ENCODE measurements at places on chromosomes 1 and 21. TPM values are rescaled to one million over a fixed set of nuclear protein-coding genes. Genes with fewer than 3 reads are reported as not detected.

The ADGRB2 gene
- polyA plus RNA-seq: 142 TPM

The DISP1 gene
- polyA plus RNA-seq: 6.9 TPM

The TNFRSF4 gene
- polyA plus RNA-seq: 1.2 TPM

The PSRC1 gene
- polyA plus RNA-seq: 36.9 TPM

The ZNF593 gene
- 21.1 TPM for polyA plus RNA-seq

The OR2M5 gene
- not detected for polyA plus RNA-seq

The KRTAP7-1 gene
- polyA plus RNA-seq: not detected

The EXTL1 gene
- polyA plus RNA-seq: 12.9 TPM

The FMO2 gene
- polyA plus RNA-seq: 2.5 TPM

The ANKRD65 gene
- 10.8 TPM for polyA plus RNA-seq

The KCNJ6 gene
- polyA plus RNA-seq: 4.5 TPM

The VAV3 gene
- 6.4 TPM for polyA plus RNA-seq

The BMP8B gene
- polyA plus RNA-seq: 19.3 TPM

The MAN1C1 gene
- polyA plus RNA-seq: 52.4 TPM

The HOOK1 gene
- 6.5 TPM for polyA plus RNA-seq

The TTLL10 gene
- 1.2 TPM for polyA plus RNA-seq

The MPZ gene
- polyA plus RNA-seq: 79.0 TPM

The RAB42 gene
- 4.6 TPM for polyA plus RNA-seq

The CD53 gene
- polyA plus RNA-seq: 23.3 TPM

All from spinal cord (tissue), 10 donors.